Transverse colon (tissue), 4 donors: ENCODE measurements at places on chromosomes 2 and 18.

DNA sequence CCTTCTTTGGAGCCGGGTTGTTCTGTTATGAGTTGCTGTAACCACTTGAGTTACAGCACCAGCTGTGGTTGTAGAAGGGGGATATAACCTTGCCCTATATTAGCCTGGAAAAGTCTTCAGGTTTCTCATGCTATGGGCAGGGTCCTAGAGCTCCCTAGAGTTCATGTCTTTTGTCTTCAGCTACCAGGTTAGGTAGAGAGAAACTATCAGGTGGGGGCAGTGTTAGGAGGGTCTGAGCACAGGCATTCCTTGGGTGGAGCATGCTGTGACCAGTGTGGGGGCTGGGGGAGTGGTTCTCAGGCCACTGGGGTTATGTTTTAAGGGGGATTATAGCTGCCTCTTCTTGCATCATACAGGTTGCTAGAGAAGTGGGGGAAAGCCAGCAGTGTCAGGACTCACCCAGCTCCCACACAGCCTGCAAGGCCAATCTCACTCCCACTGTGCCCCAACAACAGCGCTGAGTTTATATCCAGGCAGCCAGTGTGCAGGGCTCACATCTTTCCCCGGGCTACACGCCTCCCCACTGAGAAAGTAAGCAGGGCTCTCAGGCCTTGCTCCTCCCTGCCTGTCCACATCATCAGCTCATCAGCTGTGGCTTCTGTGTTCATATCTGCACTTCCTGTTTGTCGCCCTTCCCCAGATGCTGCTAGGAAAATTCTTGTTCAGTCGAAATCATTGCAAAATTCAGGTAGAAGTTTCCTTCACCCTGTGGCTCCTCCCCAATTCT, 133.8 kb upstream of the NRXN1 start:
- no peaks in the 10 kb centered on the region for H3K27me3 ChIP-seq

- no peaks in the 10 kb centered on the region for H3K27me3 ChIP-seq
- H3K4me1 ChIP-seq: no peaks in the 10 kb centered on the region
- no peak overlapping the region for H3K4me3 ChIP-seq
- no peak overlapping the region for H3K27ac ChIP-seq
- DNase-seq: no peak
Observed at GRCh38 chr18:26461405-26461804, 86.9 kb downstream of the KCTD1 start.

DNA sequence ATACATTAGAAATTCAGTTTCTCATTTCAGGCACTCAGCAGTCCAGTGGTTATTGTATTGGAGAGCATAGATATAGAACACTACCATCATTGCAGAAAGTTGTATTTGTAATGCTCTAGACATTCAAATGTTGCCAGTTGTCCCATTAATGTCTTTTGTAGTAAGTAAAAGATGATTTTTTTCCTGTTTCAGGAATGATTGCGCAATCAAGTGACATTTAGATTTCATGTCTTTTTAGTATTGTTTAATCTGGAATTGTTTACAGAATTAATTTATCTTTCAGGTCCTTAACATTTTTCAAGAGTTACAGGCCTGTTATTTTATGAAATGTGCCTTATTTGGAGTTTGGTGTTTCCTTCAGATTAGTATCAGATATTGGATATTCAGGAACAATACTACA, 134.7 kb downstream of the MSTN start:
- no peaks in the 10 kb centered on the region for H3K4me1 ChIP-seq
- DNase-seq: no peak
- H3K27me3 ChIP-seq: no peaks in the 10 kb centered on the region
- no peak overlapping the region for H3K4me3 ChIP-seq

- H3K4me3 ChIP-seq: no peak overlapping the region
- H3K27ac ChIP-seq: no peak overlapping the region
- H3K27me3 ChIP-seq: no peaks in the 10 kb centered on the region
- DNase-seq: no peak
Observed at GRCh38 chr2:168091986-168092385, 155.4 kb downstream of the STK39 start.

DNA sequence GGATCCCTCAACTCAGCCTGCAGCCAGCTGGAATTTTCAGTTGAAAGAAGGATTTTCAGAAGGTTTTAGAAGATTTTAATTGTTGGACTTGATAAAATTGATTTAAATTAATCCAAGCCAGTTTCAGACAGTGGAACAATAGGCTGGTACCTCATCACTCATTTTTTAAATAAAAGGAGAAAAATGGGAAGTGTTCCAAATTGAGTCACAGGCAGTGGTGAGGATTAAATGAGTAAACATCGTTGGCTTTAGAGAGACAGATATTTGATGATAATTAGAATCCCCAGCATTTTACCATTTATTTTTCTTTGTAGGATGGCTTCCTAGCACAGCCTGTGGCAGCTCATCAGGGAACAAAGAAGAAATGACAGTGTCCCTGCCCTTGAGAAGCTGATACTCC, 7.4 kb downstream of the CXCR4 start:
- H3K36me3 ChIP-seq: no peaks in the 10 kb centered on the region
- no peak overlapping the region for H3K27ac ChIP-seq
- H3K4me1 ChIP-seq: peaks cover under 1% of the 10 kb centered on the region
- H3K4me3 ChIP-seq: no peak overlapping the region
- no peak for DNase-seq

DNA sequence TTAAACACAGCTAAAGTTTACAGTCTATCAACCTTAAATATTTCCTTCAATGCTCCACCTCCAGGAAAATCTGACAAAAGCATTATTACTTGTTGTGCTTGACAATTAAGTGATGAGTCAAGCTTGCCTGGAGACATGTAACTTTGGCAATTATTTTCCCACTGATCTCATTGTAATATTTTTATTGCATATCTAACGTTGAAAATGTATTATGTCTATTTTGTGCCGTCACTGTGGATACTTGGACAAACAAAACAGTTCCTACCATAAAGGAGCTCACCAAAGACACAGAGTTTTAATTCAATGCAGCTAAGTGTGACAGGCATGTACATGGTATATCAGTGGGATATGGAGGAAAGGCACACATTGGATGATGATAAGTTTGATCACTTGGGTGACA, 24.7 kb downstream of the RNF103 start:
- H3K27me3 ChIP-seq: no peaks in the 10 kb centered on the region
- H3K4me1 ChIP-seq: no peaks in the 10 kb centered on the region
- DNase-seq: no peak
- no peak overlapping the region for H3K4me3 ChIP-seq
- H3K27ac ChIP-seq: peak overlapping the region; percentile 27

GRCh38 chr18:22667616-22668422, 250.1 kb upstream of the CTAGE1 start:
- H3K4me3 ChIP-seq: no peak overlapping the region
- no peak for DNase-seq
- no peaks in the 10 kb centered on the region for H3K27me3 ChIP-seq
- H3K4me1 ChIP-seq: peaks cover 19% of the 10 kb centered on the region

GRCh38 chr2:218319813-218320365, 27.6 kb upstream of the TMBIM1 start:
- H3K36me3 ChIP-seq: no peaks in the 10 kb centered on the region
- no peak for DNase-seq
- H3K4me3 ChIP-seq: no peak overlapping the region
- no peaks in the 10 kb centered on the region for H3K27me3 ChIP-seq

- H3K4me1 ChIP-seq: no peaks in the 10 kb centered on the region
- DNase-seq: no peak
- H3K36me3 ChIP-seq: no peaks in the 10 kb centered on the region
- H3K4me3 ChIP-seq: no peak overlapping the region
- no peak overlapping the region for H3K27ac ChIP-seq
Observed at GRCh38 chr18:45464619-45465018, 150.7 kb upstream of the SLC14A2 start.

- no peaks in the 10 kb centered on the region for H3K4me1 ChIP-seq
- peak; percentile 66 for DNase-seq
- H3K27ac ChIP-seq: no peak overlapping the region
- H3K27me3 ChIP-seq: no peaks in the 10 kb centered on the region
Observed at GRCh38 chr2:229800997-229801754, 86.8 kb upstream of the DNER start.

DNA sequence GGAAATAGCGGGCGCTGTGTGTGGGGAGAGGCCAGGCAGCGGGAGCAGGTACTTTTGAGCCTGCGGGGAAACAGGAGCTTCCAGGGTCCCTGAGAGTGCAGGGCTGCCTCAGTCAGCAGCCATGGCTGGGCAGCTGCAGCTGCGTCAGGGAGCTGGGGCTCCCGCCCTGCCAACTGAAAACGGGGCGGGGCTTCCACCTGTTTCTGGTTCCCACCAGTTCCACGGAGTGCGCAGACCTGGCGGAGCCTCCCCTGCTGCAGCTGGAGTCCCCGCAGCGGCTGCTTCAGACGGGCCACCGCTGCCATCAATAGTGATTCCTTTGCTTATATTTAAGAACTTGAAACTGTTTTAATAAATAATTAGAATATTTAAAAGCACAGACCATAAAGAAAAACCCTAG, 30.6 kb upstream of the RPRM start:
- H3K36me3 ChIP-seq: no peaks in the 10 kb centered on the region
- no peak overlapping the region for H3K27ac ChIP-seq

GRCh38 chr2:65264821-65265670, 37.4 kb downstream of the ACTR2 start:
- no peak overlapping the region for H3K27ac ChIP-seq
- H3K4me1 ChIP-seq: no peaks in the 10 kb centered on the region
- no peaks in the 10 kb centered on the region for H3K27me3 ChIP-seq
- no peak overlapping the region for H3K4me3 ChIP-seq

DNA sequence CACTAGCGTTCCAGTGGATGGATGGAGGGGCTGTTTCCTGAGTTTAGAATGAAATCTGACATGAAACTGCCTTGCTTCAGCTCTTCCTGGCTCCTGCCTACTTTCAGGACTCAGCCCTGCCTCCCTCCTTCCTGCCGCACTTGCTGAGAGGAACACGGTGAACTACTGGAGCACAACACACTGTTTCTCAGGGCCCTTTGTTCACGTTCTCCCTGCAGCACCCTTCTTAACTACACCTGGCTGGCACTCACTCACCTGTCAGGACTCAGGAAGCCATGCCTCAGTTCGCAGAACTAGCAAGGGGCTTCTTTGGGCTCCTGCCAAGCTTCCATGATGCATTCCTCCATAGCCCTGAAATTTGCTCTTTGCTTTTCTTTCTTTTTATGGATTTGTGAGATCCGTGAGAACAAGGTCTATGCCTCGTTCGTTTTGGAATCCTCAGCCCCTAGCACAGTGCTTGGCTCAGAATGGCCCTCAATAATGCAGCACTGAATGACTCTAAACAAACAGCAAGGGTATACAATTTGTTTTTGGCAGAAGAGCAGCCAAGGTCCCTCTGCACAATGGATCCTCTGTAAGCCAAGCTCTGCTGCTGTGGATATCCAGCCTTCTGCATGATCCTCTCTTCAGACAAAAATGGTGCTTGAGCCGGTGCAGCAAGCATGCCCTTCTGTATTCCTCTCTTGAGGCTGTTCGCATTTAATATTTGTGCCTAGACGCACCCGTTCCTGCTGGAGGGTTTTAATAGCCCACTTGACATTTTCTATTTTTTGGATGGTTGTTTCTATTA, 357.0 kb downstream of the TSN start:
- H3K4me3 ChIP-seq: no peak overlapping the region
- H3K36me3 ChIP-seq: no peaks in the 10 kb centered on the region
- H3K27me3 ChIP-seq: no peaks in the 10 kb centered on the region
- no peak overlapping the region for H3K27ac ChIP-seq

GRCh38 chr2:127572841-127573240, 37.4 kb downstream of the MYO7B start:
- H3K4me1 ChIP-seq: peaks cover 3% of the 10 kb centered on the region
- H3K4me3 ChIP-seq: no peak overlapping the region
- H3K27ac ChIP-seq: no peak overlapping the region
- peaks cover 7% of the 10 kb centered on the region for H3K36me3 ChIP-seq
- no peaks in the 10 kb centered on the region for H3K27me3 ChIP-seq

DNA sequence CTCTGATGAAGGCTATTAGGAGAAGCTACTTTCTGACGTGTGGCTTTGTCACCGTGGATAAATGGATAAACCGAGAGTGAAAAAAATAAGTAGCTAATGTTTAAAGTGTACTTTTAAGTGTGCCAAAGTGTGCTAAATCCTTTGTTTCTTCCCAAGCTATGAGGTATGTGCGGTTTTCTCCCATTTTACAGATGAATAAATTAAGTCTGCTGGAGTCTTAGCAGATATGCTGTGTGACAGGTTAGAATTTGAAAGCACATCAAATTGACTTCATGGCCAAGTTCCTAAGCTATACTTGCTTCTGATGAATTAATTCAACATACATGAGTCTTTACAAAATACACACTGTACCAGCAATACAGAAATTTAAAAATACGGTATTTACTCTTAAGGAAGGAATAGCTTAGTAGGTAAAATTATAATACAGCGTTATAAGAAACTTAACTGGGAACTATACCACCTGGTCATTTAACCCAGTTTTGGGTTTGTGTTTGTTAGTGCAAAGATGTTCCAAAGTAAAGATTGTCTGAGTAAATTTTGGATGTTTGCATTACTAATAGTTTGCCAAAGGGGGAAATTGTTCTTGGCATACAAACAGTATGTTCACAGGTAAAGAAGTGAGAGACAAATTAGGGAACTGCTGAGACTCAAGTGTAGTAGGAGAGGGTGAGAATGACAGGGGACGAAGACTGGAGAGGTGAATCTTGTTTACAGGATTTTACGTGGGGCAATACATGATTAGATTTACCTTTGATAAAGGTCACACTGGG, 1.4 kb downstream of the AGPS start:
- H3K36me3 ChIP-seq: no peaks in the 10 kb centered on the region
- peak overlapping the region; percentile 70 for H3K4me3 ChIP-seq
- no peaks in the 10 kb centered on the region for H3K27me3 ChIP-seq
- no peak for DNase-seq
- peaks cover 63% of the 10 kb centered on the region for H3K4me1 ChIP-seq

- H3K4me1 ChIP-seq: no peaks in the 10 kb centered on the region
- H3K27me3 ChIP-seq: no peaks in the 10 kb centered on the region
- H3K36me3 ChIP-seq: no peaks in the 10 kb centered on the region
- no peak for DNase-seq
- H3K27ac ChIP-seq: no peak overlapping the region
Observed at GRCh38 chr2:79861059-79861374, 348.2 kb downstream of the CTNNA2 start.

DNA sequence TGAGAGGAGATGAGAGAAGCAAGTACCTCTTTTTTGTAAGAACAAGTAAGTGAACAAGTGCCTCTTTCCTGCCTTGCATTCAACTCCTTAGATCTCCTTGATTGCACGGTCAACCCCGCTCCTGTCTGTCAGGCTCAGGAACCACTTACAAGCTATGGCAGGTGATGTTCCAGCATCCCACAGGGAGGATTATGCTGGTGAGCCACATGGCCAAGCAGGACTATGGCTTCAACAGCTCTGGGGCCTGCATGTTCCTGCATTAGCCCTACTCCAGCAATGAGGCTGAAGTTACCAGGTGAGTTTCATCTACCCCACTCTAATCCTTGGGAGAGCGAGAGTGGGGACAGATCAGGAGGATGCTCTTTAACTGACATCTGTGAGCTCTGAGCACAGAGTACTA, 29.5 kb downstream of the TTC32 start:
- peaks cover 4% of the 10 kb centered on the region for H3K27me3 ChIP-seq
- DNase-seq: no peak
- no peaks in the 10 kb centered on the region for H3K36me3 ChIP-seq
- no peaks in the 10 kb centered on the region for H3K4me1 ChIP-seq
- no peak overlapping the region for H3K27ac ChIP-seq
